ENCODE measurements at places on chromosomes 12 and 14.
A peak's percentile ranks its signal among the peaks of the same experiment; 100 is the strongest.

GRCh38 chr14:86570371-86570770, 1040.4 kb downstream of the FLRT2 start:
- no peak for DNase-seq

GRCh38 chr12:68117661-68118060, 41.9 kb downstream of the IFNG start:
- DNase-seq = no peak

GRCh38 chr14:61653507-61653906, 41.8 kb upstream of the HIF1A start:
- DNase-seq = peak; percentile 68

DNA sequence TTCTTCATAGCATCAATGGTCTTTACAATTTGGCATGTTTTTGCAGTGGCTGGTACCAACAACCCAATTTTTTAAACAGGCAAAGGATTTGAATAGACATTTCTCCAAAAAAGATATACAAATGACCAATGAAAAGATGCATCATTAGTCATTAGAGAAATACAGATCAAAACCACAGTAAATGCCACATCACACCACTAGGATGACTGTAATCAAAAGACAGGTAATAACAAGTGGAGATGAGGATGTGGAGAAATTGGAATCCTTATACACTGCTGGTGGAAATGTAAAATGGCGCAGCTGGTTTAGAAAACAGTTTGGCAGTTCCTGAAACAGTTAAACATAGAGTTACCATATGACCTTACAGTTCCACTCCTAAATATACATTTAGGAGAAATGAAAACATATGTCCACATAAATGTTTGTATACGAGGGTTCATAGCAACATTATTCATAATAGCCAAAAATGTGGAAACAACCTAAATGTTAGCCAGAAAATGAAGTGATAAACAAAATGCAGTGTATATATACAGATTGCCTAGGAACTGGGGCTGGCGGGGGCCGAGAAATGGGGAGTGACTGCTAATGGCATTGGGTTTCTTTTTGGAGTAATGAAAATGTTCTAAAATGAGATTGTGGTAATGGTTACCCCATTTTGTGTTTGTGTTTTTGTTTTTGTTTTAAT, 55.2 kb downstream of the TGFB3 start:
- no peak for DNase-seq

- no peak for DNase-seq
Observed at GRCh38 chr12:111260732-111261131, 108.2 kb downstream of the PHETA1 start.

- peak; percentile 98 for DNase-seq
Observed at GRCh38 chr12:38904537-38905479, 583 bp downstream of the CPNE8 start.

GRCh38 chr12:124616394-124617221, 49.2 kb upstream of the NCOR2 start:
- DNase-seq = no peak

- DNase-seq = peak; percentile 51
Observed at GRCh38 chr12:131380965-131381705, 329.8 kb upstream of the SFSWAP start.

DNA sequence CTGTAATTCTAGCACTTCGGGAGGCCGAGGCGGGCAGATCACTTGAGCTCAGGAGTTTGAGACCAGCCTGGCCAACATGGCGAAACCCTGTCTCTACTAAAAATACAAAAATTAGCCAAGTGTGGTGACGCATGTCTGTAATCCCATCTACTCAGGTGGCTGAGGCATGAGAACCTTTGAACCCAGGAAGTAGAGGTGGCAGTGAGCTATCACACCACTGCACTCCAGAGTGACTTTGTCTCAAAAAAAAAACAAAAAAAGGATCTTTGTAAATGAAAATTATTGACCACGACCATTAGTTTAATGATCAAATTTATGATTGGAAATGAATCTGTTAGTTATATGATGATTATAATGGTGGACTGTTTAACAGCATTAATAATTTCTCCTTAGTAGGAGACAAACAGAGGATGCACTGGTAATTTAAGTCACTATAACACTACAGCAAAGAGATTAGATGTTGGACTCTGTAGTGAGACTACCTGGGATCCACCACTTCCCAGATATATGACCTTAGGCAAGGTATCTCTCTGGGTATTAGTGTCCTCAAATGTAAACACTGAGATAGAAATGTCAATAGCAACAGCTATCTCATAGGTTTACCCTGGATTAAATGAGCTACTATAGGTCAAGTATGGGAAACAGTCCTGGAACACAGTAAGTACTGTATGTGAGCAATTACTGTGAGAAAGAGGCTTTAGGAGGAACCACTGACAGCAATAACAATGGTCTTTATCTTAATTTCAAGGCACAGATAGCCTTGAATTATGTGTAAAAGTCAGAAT, 214.7 kb downstream of the NOVA1 start:
- no peak for DNase-seq

- DNase-seq = peak; percentile 86
Observed at GRCh38 chr12:6607751-6608591, 792 bp upstream of the CHD4 start.

- DNase-seq = no peak
Observed at GRCh38 chr14:71488703-71489191, 443.5 kb upstream of the RGS6 start.

DNA sequence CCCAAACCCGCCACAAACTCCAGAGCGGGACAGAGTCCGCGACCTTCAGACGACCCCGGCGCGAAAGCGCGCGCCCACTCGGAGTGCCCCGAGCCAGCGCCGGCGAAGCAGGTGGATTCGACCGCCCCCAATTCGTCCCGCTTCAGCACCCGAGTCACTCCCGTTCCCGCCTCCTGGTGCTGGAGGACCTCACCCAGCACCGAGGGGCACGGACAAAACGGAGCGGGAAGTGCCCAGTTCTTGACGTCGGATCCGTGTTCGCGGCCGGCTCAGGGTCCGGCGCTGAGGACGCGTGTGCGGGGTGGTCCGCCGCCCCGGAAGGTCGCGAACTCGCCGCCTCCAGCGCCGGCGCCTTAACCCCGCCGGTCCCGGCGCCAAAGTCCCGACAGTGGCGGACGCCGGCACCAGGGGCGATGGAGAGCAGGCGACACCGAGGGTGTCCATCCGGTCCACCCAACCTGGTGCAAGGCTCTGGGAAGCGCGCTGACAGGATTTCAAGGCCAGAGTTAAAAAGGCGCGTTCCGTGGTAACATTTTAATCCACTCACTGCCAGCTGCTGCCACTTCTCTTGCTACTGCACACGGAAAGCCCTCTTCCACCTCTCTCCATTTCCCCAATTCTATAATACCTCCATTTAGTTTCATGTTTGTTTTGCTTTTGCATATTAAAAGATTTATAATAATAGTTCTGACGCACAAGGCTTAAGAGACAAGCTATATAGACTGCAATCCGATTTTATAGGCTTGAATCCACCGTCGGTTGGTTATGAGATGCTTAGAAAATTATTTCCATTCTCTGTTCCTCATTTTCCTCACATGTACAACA, 240.0 kb upstream of the CPNE8 start:
- peak; percentile 89 for DNase-seq

GRCh38 chr12:6322969-6323339, 12.5 kb downstream of the PLEKHG6 start:
- no peak for DNase-seq

- DNase-seq = no peak
Observed at GRCh38 chr12:7905071-7905470, 30.9 kb downstream of the SLC2A3 start.

DNA sequence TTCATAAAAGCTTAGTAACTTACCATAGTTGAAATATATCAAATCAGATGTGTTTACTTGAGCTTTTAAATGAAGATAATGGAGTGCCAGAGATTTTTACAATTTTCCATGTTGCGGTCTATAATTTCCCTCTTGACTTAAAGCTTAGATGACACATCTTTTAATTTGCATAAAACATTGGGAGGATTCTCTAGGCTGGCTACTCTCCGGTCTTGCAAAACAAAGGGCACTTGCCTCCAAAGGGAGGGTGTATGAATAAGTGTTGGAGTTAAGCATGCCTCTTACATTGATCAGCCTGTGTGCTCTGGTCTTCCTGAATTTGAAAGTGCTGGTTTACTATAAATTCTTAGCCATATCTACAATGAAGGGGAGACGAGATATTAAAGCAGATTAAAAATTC, 336.4 kb upstream of the NAV3 start:
- DNase-seq = no peak

GRCh38 chr12:93857991-93858447, 180.8 kb downstream of the CRADD start:
- DNase-seq = no peak

GRCh38 chr14:53167602-53168328, 14.6 kb upstream of the DDHD1 start:
- DNase-seq = no peak

GRCh38 chr12:95343461-95344230, 126.0 kb downstream of the VEZT start:
- DNase-seq = no peak

All from islet precursor cell (in vitro differentiated cells).